ENCODE measurements at places on chromosomes 5 and 9.
A peak's percentile ranks its signal among the peaks of the same experiment; 100 is the strongest.

- ATAC-seq, result peak; percentile 38
These were observed 702.8 kb downstream of the SEMA5A start for GRCh38 chr5:8842971-8843551.

DNA sequence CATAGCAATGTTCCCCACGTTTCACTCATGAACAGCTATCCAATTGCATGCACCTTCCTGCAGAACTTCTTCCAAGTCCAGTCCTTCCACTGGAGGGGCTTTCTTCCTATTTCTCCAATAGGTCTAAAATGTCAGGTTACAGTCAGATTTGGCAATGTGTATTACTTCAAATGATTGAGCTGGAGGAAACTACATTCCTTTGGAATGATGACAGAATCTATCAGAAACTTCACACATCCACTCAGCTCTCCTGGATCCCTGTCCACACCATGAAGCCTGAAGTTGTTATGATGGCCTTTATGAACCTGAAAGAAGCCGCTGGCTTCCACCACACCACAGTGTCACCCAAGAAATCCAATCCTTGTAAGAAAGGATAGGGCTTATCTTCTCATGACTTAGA, 32.2 kb downstream of the FBXW2 start:
- no peak for ATAC-seq

- no peak for ATAC-seq
These were observed 60.2 kb downstream of the OSTF1 start for GRCh38 chr9:75148561-75148960.

DNA sequence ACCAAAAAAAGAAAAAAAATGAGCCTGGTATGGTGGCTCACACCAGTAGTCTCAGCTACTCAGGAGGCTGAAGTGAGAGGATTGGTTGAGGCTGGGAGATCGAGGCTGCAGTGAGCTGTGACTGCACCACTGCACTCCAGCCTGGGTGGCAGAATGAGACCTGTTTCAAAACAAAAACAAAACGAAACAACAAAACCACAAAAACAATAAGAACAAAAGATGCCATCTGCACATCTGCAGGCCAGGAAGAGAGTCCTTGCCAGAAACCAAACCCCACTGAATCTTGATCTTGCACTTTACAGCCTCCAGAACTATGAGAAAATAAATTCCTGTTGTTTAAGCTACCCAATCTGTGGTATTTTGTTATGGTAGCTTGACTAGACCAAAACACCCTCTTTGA, 207.7 kb downstream of the YTHDC2 start:
- ATAC-seq, result no peak

- no peak for ATAC-seq
These were observed 573 bp upstream of the SPATA24 start for GRCh38 chr5:139404484-139404840.

DNA sequence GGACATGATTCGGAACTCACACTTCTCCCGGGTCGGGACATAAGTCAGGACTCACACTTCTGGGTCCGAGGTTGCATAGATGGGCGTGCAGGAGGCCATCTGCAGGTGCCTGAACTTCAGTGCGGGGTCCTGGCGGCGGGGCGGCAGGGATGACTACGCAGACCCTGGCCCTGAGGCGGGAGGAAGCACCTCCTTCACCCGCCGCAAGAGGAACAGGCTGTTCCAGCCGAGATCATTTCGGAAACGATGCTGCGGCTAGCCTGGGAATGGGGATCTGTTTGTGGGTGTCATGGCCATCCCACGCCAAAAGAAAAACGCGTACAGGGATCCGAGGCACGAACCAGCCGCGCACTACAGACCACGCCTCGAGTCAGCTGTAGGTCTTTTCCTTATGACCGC, 196.6 kb downstream of the TTLL11 start:
- no peak for ATAC-seq

DNA sequence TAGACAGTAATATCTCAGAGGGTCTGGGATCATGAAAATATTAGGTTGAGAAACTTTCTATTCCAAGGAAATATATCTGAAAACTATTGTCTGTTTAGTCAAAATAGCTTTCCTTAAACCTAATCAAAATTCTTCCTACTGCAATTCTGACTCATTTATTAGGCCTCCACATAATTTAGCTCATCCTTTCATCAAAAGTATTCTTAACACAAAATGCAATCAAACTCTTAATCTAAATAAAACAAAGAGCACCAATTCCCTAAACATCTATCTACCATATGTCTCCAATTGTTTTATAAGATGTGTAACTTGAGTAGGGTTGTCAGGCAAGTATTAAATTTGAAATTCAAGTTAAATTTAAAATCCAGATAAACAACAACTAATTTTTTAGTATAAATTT, 142.1 kb downstream of the PLK2 start:
- no peak for ATAC-seq

GRCh38 chr5:2105141-2105540, 222.4 kb upstream of the IRX4 start:
- no peak for ATAC-seq

- peak; percentile 37 for ATAC-seq
These were observed 37.5 kb downstream of the NEK6 start for GRCh38 chr9:124295159-124295794.

GRCh38 chr9:126337729-126338372, 11.2 kb downstream of the MVB12B start:
- no peak for ATAC-seq

DNA sequence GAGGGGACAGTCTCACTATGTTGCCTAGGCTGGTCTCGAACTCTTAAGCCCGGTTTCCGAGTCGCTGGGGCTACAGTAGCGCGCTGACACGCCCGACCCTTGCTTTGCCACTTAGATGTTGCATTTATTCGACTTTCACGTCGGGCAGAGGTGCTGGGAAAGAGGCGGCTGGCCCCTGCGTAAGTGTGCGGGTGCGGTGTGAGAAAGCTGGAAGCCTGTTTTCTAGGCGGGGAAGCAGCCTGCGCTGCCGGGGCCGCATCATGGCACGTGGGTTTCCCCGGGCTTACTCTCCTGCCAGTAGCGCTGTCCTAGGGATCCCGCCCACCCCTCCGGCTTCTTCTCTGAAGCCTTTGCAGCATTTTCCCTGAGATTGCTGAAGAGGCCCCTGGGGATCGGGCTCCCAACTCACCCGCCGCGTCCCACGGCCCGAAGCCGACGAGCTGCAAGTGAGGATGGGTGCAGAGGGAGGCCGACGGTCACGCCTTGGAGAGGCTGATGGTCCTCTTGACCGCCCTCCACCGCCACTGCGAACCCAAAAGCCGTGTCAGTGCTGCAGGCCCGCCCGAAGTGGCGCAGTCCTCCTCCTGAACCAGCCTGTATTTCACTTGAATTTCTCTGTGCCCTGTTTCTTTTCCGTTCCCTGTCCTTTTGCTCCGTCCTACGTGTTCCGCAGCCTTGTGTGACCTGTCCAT, 5.8 kb upstream of the TRIM41 start:
- peak; percentile 8 for ATAC-seq

GRCh38 chr9:29685531-29685930, 2112.2 kb upstream of the C9orf72 start:
- ATAC-seq, result no peak

- ATAC-seq, result no peak
These were observed 258.0 kb downstream of the YTHDC2 start for GRCh38 chr5:113771483-113771882.

DNA sequence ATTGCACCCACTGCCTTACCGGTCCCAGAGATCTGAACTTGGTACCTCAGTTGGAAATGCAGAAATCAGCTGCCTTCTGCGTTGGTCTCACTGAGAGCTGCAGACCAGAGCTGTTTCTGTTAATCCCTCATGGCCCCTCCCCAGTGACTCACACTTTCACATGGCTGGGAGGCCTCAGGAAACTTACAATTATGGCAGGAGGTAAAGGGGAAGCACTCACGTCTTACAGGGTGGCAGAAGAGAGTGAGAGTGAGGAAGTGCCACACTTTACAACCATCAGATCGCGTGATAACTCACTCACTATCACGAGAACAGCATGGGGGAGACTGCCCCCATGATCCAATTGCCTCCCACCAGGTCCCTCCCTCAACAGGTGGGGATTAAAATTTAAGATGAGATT, 648.5 kb downstream of the MTRR start:
- peak; percentile 78 for ATAC-seq

DNA sequence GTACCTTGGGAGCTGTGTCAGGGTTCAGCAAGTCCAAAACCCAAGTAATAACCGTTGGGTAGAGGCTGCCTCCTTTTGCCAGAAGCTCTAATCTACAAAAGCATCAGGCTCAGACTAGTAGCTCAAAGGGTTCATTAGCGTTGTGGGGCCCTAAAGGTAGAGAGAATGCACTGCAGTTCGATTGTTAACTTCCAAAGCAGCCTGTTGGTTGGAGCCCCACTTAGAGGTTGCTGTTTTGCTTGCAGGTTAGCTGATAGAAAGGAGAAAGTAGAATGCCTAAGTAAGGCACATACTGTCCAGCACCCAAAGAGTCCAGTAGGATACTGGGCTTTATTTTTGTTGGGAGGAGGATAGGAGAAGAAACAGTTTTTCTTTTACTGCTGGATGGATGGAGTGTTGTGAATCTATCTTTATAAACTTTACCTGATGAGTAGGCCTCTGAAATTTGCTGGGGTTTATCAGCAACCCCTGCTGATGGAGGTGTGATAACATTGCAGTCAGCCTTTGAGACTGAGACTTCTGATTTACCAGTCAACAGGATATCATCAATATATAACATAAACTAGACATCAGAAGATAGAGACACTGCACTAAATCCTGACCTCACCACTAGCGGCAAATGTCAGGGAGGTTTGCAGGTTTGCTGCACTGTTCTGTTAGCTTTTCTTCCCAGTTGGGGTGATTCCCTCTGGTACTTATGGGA, 34.8 kb downstream of the ZNF131 start:
- ATAC-seq, result no peak

DNA sequence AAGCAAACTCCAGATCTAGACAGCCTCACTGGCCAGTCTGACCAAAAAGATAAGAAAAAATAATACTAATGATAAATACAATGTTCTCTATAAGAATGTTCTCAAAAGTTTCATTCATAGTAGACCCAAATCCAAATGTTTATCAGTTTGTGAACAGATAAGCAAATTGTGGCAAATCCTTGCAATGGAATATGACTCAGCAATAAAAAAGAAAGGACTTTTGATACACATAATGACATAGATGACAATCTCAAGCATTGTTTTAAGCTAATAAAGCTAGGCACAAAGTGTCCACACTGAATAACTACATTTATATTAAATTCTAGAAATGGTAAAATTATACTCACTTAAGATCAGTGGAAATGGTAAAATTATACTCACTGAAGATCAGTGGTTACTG, 195.4 kb upstream of the TYRP1 start:
- no peak for ATAC-seq

DNA sequence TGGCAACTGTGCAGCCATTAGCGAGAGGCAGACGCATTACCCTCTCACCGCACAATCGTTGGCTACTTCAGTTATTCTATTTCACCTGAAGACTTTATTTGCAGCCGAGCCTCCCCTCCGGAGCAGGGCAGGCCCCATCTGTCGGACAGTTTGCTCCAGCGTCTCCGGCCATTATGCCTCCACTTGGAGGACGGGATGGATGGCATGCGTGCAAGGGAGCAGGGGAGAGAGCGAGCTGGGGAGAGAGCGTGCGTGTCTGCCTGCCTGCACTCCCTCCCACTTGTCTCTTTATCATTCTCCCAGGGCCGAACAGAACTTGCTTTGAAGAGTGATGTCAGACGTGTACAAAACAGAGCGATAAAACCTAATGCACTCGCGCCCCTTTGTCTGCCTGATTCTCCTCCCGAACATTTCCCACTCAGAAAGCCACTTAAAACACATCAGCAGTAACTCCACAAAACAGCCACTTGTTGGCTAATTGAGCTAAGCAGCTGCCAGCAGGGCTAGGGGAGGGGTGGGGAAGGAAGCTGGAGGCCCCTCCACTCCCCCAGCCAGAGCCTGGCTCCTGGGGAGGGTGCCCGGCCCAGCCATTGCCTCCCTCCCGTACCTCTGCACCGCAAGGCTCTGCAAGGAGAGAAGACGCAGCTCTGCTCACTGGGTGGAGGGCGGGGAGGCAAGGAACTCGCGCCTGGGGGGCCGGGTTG, 43.4 kb upstream of the FUBP3 start:
- peak; percentile 65 for ATAC-seq

DNA sequence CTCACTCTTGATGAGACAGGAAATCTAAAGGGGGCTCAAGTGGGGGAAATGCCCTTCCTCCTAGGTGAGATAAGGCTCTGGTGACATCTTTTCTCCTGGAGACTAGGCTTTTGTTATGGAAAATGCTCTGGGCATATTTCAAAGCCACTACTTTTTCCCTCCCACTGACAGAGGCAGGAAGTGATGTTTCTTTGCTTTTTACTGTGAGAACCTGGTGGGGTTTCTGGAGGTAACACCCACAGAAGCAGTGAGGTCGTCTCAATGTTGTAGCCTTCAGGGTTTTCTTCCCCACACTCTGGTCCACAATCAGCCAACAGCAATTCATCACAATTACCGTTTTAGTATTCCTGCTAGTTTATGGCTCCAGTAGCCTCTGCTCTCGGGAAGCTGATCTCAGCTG, 41.4 kb upstream of the FAM240B start:
- ATAC-seq, result peak; percentile 30

DNA sequence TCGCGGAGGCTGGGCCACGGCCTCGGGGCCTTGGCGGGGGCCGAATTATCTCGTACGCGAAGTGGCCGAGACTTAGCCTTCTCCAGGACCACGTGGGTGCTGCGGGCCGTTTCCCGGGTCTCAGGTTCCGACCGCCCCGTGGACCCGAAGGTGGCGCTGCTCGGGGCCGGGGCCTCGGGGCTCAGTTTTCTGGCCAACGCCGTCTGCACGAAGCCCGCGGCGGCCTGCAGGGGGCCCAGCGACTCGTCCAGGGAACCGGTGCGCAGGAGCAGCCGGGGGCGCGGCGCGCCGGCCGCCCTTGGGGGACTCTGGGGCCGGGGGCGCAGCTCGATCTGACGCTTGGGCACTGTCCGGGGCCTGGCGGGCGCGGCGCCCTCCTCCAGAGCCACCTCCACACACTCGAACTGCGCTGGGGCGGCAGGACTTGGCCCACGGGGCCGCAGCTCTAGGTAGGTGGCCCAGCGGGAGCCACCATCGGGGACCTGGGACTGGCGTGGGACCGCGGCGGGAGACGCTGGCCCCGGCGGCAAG, 716 bp downstream of the PROB1 start:
- ATAC-seq, result peak; percentile 68

- ATAC-seq, result no peak
These were observed 106.4 kb upstream of the SMC5 start for GRCh38 chr9:70152350-70152749.

DNA sequence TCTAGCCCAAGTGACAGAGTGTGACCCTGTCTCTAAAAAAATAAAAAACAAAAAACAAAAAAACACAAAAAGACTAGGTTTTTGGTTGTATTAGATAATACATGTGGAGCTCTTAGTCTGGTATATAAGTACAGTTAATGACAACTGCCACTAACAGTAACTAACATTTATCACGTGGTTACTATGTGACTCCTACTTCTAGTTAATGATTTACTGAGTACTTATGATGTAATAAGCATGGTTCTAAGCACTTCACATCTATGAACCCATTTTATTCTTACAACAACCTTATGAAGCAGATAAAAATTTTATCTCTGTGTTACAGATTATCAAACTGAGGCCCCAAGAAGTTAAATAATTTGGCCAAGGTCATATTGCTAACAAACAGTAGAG, 6.1 kb upstream of the TMEFF1 start:
- ATAC-seq, result no peak

Measured in motor neuron (in vitro differentiated cells).